ENCODE measurements at places on chromosomes 2 and 18.

DNA sequence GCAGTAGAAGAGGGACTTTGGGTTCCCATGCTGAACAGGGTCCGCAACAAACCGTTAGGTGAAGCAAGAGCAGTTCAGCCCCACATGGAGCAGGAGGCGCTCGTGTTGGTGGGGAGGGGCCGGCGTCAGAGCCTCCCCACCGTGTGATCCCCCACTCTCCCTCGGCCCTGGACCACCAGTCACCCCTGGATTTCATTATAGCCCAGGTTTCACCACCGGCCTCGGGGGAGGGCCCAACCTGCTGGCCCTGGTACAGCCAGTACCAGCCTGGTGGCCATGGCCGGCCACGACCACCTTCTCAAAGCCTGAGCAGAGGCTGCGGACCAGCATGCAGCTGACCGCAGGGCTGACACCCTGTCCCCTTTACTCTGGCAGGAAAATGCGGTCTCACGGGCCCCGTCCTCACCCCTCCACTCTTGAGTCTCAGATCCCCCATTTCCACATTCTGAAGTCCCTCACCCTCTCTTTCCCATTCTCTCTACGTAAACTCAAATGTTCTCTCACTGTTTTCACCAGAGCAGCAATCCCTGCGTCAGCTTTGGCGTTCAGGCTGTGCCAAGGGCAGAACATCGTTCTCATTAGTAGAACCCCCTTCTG is 8.6 kb downstream of the MLPH start:
- DNase-seq = no peak

DNA sequence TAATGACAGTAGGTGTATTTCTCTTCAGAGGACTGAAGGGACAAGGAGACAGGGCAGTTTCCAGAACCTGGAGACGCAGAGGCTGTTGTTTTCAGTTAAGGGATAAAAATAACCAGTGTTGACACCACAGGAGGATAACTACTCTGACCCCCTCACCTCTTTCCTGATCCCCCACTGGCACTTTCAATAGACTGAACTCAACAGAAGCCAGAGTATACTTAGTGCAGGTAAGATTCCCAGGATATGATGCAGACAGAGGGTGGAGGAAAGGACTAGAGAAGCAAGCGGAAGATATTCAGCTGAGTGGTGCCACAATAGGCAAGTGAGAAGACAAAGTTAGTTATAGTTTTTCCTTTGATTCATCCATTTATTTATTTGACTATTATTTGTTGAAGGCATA is 19.8 kb downstream of the DHRS9 start:
- no peak for DNase-seq

DNA sequence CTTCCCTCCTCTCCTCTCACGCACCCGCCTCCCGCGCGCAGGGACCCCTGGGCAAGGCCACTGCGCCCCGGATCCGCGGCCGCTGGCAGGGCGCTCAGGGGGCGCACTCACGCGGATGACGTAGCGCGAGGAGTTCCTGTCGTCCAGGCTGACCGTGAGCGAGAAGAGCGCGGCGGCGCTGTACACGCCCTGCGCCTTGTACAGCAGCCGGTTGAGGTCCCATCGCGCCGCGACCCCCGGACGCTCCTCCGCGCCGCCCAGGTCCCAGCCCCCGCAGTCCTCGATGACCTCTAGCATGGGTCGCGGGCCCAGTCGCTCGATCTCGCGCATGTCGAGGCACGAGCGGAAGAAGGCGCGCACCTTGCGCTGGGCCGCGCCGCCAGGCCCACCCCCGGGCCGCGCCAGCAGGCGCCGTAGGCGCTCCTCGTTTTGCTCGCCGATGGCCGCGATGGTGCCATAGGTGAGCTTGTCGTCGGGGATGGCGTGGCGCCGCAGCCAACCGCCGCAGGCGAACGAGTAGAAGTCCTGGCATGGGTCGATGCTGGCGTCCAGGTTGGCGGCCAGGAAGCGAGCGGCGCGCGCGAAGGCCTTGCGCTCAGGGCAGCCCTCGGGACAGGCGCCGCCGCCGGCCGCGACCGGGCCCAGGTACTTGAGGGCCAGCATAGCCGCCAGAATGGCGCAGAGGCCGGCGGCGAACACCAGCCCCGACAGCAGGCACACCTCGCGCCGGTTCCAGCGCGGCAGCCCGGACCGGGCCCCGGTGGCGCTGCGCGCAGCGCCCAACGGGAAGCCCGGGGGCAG is 1.7 kb downstream of the ECEL1 start:
- DNase-seq = no peak

DNA sequence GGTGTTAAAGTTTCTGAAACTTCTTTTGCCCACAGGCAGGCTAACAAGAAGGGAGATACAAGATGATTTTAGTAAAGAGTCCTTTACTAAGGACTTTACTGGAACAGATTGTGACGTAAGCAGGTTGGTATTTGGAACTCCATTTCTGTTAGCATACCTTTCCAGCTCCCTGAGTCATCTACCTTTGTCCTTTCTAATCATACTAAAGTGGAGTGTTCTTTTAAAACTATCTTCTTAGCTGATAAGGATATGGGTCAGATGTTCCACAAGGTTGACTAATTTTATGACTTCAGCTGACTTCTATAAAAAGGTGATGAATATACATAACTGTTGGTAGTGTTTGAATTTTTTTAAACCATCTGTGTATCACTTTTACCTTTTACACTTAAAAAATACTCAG is 21.1 kb downstream of the UGP2 start:
- no peak for DNase-seq

DNA sequence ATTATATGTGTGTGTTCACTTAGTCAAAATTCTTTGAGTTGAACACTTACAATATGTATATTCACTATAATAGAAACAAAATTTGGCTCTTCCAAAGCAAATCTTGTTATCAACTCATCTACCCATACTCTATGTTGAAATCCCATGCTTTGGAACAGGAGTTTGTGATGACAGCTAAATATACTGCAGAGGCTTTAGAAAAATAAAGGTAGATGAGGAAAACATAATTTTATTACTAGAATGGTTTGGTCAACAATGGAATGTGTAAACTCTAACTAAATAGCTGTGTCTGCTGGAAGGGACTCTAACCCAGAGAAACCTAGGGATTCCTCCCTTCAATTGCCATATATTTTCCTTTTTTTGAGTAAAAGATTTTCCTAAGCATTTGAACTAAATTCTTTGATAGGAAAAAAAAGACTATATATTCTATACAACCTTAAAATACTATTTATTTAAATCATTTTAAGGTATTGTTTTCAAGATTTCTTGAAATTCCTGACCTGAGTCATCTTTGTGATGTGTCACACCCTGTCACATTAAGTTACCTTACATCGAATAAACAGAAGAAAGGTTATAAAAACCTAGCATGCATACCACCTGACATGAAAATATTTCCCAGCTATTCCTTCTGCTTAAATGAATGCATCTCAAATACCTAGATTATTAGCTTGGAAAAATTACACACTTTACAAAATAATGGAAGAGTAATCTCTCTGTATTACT is 175.5 kb downstream of the OTX1 start:
- DNase-seq = no peak

DNA sequence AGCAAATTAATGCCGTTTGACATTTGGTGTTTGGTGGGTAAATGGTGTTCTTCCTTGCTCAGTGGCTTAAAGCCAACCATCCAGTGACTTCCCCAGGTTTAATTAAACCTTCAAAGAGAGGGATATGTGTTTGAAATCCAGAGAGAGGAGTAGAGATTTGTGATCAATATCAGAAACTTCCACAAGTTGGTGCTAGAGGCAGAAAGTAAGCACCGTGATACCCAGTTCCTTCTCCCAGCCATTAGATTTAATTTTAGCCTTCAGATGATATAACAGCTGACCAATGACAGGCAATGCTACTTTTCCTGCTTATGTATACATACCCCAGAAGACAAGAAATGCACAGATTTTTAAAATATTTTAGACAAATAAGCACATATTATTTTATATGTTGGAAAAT is 398.5 kb downstream of the CDH2 start:
- DNase-seq = no peak

DNA sequence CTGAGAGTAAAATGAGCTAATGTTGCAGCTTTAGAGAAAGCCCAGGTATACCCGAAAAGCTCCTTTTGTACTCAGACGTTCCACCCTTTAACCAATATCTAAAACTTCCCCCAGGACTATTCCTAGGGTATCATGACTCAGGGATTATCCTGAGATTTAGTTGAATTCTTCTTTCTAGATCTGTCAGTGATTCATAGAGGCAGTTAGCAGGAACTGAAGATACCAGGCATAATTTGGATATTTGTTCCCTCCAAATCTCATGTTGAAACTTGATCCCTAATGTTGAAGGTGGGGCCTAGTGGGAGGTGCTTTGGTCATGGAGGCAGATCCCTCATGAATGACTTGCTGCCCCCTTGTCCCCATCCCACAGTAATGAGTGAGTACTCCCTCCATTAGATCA is 161.2 kb upstream of the LRP1B start:
- no peak for DNase-seq

- DNase-seq = no peak
Measured at GRCh38 chr2:176409671-176410070, 140.4 kb downstream of the MTX2 start.

GRCh38 chr2:126866451-126866850 is 32.2 kb upstream of the TEX51 start:
- no peak for DNase-seq

DNA sequence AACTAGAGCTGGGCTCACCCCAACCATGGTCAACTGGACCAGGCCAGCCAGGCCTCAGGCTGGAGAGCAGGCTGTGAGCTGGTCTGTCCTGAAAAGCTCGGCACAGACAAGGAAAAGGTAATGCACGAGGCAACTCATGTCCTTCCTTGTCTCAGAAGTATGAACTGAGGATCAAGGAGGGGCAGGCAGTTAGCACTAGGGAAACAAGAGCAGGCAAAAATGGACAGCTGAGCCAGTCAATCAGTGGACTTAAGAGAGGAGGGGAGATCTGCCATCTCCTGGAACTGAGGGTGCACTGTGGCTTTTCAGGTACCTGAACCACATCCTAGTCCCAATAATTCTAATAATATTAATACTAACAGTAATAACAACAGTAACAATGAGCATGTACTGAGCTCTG is 20.6 kb upstream of the WIPF1 start:
- no peak for DNase-seq

- no peak for DNase-seq
Measured at GRCh38 chr18:51824746-51825145, 515.3 kb upstream of the DCC start.

DNA sequence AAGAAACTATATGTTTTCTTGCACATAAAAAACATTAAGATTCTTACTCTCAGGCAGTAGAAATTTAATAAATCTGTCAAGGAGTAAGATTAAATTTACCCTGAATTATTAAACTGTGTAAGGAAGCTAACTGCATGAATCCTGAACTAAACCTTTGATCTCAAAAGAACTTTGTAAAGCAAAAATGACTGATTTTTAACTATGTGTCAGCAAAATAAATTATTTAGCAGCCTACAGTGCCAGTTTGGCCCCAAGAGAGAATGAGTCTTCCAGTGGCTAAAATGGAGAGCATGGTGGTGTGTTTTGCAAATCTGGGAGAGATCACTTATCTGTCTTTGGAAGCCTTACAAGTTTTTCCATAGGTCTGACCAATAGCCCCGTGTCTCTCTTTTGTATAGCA is 190.7 kb downstream of the THSD7B start:
- no peak for DNase-seq

- DNase-seq = no peak
Measured at GRCh38 chr2:160408173-160408958, 85.2 kb downstream of the RBMS1 start.

DNA sequence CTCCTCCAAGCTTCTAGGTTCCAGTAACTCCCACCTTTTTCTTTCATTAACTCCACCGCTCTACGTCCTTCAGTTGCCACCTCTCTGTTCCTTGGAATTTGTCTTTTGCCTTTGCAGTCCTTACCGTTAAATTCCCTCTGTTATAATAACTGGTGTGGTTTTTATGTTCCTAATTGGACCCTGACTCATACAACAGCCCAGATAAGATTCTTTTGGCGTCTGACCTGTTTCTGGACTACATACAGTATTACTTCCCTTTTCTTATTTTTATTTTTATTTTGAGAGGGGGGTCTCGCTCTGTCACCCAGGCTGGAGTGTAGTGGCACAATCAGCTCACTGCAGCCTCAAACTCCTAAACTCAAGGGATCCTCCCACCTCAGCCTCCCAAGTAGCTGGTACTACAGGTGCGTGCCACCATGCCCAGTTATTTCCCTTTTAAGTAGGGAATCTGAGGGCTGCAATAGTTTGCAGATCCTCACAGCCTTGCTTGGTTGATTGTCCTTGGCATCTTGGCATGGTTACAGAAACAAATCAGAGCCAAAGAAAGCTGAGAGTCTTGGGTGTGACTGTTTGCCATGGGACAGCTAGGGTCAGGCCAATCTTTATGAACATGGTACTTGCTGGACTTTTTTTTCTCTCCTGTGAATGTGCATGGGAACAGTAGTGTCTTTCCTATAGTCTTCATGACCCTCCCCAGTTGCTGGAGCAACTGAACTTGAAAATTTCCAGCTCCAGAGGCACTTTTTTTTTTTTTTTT is 22.0 kb downstream of the TCF23 start:
- DNase-seq = no peak

- DNase-seq = no peak
Measured at GRCh38 chr18:35934891-35935290, 37.6 kb upstream of the RMP24 start.

GRCh38 chr18:31204166-31204565 is 41.5 kb upstream of the DSC1 start:
- no peak for DNase-seq

GRCh38 chr2:221255862-221256261 is 316.2 kb downstream of the EPHA4 start:
- DNase-seq = no peak

DNA sequence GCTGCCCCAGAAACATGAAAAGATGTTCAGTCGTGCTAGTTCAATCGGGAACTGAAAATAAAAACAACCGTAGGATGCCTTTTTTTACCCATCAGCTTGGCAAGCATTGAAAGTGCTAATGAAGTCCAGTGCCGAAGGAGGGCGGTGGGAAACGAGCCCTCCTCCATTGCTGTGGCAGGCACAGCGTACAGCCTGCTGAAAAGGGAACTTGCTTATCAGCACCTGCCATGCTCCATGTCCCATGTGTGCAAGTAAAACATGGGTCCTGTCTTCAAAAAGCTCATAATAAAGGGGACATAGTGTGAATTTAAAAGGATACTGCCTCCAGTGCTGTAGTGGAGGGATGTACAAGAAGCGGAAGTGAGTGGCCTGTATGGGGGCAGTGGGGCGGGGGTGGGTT is 82.4 kb downstream of the ARMC9 start:
- DNase-seq = no peak

DNA sequence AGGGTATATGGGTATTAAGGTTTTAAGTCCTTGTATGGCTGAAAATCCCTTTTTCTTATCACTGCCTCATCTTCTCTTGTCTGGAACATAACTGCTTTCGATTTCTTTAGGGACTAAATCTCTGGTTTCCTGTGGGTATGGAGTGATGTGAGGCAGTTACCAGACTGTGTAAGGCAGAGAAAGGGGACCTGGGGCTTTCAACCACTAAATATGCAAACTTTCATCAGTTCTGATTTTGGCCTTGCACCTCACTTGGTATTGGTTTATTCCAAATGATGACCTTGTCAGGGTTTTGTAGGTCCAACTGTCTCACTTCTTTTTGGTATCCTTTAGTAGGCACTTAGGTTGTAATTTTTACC is 9.3 kb downstream of the MAP4K4 start:
- DNase-seq = no peak

GRCh38 chr2:150156876-150157275 is 330.6 kb downstream of the RND3 start:
- no peak for DNase-seq

Measured in T follicular helper cell (primary cell).